Astrocyte (in vitro differentiated cells and primary cell): ENCODE measurements at places on chromosomes 4 and X.

DNA sequence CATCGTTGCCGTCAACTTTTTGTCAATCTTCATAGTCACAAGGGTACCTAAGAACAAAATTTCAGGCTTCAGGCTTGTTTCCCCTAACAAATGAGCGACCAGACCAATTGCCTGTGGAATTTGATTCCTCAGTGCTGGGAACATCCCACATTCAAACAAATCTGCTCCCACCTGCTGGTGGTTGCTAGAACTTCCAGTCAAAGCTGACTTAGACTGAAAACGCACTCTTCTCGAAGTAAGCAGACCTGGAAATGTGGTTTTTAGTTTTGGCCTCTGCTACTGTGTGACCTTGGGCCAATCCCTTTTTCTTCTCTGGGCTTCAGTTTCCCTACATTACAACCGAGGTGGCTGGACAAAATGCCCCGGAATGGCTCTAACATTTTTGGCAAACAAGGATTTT, 1.8 kb upstream of the GABRQ start:
- H3K27me3 ChIP-seq, result no peaks in the 10 kb centered on the region
- no peaks in the 10 kb centered on the region for H3K4me1 ChIP-seq
- DNase-seq, result peak; percentile 44
- H3K27ac ChIP-seq, result no peak overlapping the region
- no peaks in the 10 kb centered on the region for H3K36me3 ChIP-seq
- H3K4me3 ChIP-seq, result no peak overlapping the region

DNA sequence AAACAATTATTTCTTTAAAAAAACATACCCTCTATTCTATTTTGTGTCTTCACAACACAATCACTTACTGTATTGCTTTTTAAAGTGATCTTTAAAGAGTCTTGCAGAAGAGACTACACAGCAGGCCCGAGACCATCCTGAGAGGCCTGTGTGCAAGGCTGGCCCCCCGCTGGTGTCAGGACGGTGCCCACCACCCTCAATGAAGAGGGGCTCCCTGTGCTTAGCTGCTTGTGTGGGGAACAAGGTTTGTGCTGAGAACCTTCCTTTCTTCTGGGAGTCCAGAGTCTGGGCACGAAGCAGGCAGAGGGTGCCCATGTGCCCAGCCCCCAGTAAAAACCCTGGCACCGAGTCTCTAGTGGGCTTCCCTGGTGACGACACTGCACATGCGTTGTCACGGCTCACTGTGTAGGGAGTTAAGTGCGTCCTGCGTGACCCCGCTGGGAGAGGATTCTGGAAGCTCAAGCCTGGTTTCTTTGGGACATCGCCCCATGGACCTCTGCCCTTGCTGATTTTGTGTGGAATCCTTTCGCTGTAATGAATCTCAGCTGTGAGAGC, 22.0 kb downstream of the RGS12 start:
- H3K4me1 ChIP-seq, result no peaks in the 10 kb centered on the region
- H3K27me3 ChIP-seq, result no peaks in the 10 kb centered on the region
- DNase-seq, result no peak
- H3K36me3 ChIP-seq, result no peaks in the 10 kb centered on the region

- peak overlapping the region; percentile 63 for H3K27ac ChIP-seq
- H3K27me3 ChIP-seq, result no peaks in the 10 kb centered on the region
- no peak overlapping the region for H3K4me3 ChIP-seq
- DNase-seq, result peak; percentile 89
These were observed 130.4 kb upstream of the FRMPD4 start for GRCh38 chrX:12007881-12008280.

GRCh38 chr4:22498866-22499265, 17.0 kb downstream of the ADGRA3 start:
- peaks cover 3% of the 10 kb centered on the region for H3K4me1 ChIP-seq
- no peak for DNase-seq
- no peak overlapping the region for H3K4me3 ChIP-seq
- H3K27ac ChIP-seq, result no peak overlapping the region
- no peaks in the 10 kb centered on the region for H3K36me3 ChIP-seq
- no peaks in the 10 kb centered on the region for H3K27me3 ChIP-seq

- peak; percentile 63 for DNase-seq
- no peaks in the 10 kb centered on the region for H3K36me3 ChIP-seq
- H3K27me3 ChIP-seq, result no peaks in the 10 kb centered on the region
- peaks cover 4% of the 10 kb centered on the region for H3K4me1 ChIP-seq
- peak overlapping the region; percentile 37 for H3K27ac ChIP-seq
These were observed 321.7 kb upstream of the FSTL5 start for GRCh38 chr4:162485486-162485885.

GRCh38 chr4:136750897-136751296, 781.4 kb downstream of the PCDH18 start:
- no peaks in the 10 kb centered on the region for H3K27me3 ChIP-seq
- no peak for DNase-seq
- no peaks in the 10 kb centered on the region for H3K4me1 ChIP-seq
- H3K27ac ChIP-seq, result no peak overlapping the region
- H3K4me3 ChIP-seq, result no peak overlapping the region
- H3K36me3 ChIP-seq, result no peaks in the 10 kb centered on the region

GRCh38 chr4:87087420-87087819, 133.0 kb downstream of the KLHL8 start:
- peaks cover 3% of the 10 kb centered on the region for H3K4me1 ChIP-seq
- H3K36me3 ChIP-seq, result no peaks in the 10 kb centered on the region
- no peak overlapping the region for H3K4me3 ChIP-seq
- DNase-seq, result no peak

- H3K4me3 ChIP-seq, result no peak overlapping the region
- no peaks in the 10 kb centered on the region for H3K27me3 ChIP-seq
- DNase-seq, result no peak
- H3K4me1 ChIP-seq, result no peaks in the 10 kb centered on the region
- no peak overlapping the region for H3K27ac ChIP-seq
These were observed 12.1 kb downstream of the APLN start for GRCh38 chrX:129642641-129643040.

- peak; percentile 50 for DNase-seq
- no peaks in the 10 kb centered on the region for H3K36me3 ChIP-seq
- H3K27me3 ChIP-seq, result no peaks in the 10 kb centered on the region
These were observed 425.0 kb downstream of the FAT4 start for GRCh38 chr4:125739760-125740159.

- peaks cover 35% of the 10 kb centered on the region for H3K36me3 ChIP-seq
- peaks cover 7% of the 10 kb centered on the region for H3K4me1 ChIP-seq
- H3K4me3 ChIP-seq, result no peak overlapping the region
- no peak overlapping the region for H3K27ac ChIP-seq
- H3K27me3 ChIP-seq, result no peaks in the 10 kb centered on the region
These were observed 32.4 kb downstream of the NOCT start for GRCh38 chr4:139048026-139048425.

- H3K36me3 ChIP-seq, result no peaks in the 10 kb centered on the region
- no peak for DNase-seq
- H3K4me1 ChIP-seq, result no peaks in the 10 kb centered on the region
- no peak overlapping the region for H3K4me3 ChIP-seq
These were observed 130.2 kb downstream of the COL25A1 start for GRCh38 chr4:109172301-109172700.

DNA sequence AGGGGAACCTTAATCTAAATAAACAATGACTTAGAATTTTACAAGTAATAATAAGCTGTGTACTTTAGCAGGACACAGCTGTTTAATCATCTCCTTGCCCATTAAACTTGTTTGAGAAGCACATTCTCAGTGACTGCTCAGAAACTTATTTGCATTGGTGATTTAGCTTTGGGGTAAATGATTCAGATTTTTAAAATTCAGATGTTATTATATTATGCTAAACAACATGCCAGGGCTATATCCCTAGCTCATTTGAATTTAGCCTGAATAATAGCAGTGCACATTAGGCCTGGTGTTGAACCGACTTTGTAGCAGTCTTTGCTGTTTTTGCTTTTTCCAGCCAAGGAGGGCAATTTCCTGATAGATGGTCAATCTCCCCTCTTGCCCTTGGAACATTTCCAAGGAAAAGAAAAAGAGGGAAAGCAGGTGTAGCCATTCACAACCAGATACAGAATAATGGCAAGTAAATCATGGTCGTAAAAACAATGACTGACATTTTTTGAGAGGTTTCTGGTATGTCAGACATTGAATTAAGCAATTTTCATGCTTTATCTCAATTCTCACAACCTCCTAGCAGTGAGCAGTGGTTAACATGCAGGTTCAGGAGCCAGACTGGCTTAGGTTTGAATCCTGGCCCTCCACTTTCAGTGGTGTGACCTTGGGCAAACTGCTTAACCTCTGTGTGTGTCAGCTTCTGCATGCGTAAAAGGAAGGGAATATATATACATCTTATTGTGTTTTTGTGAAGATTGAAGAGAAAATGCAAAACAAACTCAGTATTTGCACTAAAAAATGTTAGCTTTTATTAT, 16.8 kb downstream of the ARHGEF38 start:
- no peaks in the 10 kb centered on the region for H3K27me3 ChIP-seq
- no peaks in the 10 kb centered on the region for H3K4me1 ChIP-seq
- H3K36me3 ChIP-seq, result no peaks in the 10 kb centered on the region
- no peak overlapping the region for H3K4me3 ChIP-seq

DNA sequence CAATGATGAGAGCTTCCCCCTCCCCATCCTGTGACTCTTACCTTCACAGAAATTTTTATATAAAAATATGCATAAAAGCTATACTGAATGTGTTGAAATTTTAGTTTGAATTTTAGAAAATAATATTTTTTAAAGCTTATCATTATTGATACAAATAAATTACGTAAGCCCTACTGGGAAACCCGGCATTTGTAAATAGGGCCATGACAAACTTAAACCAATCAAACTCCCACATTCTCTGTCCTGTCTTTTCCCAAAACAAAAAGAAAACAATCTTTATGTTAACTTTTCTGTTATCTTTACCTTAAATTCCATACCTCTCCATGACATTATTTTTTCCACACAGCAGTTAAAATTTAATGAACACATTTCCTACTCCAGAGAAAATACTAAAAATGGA, 2.6 kb downstream of the CNOT6L start:
- DNase-seq, result no peak
- no peaks in the 10 kb centered on the region for H3K36me3 ChIP-seq
- H3K4me1 ChIP-seq, result peaks cover 16% of the 10 kb centered on the region
- H3K27me3 ChIP-seq, result no peaks in the 10 kb centered on the region
- H3K27ac ChIP-seq, result no peak overlapping the region

GRCh38 chr4:53844133-53844532, 220.3 kb downstream of the CHIC2 start:
- DNase-seq, result no peak
- no peaks in the 10 kb centered on the region for H3K36me3 ChIP-seq

DNA sequence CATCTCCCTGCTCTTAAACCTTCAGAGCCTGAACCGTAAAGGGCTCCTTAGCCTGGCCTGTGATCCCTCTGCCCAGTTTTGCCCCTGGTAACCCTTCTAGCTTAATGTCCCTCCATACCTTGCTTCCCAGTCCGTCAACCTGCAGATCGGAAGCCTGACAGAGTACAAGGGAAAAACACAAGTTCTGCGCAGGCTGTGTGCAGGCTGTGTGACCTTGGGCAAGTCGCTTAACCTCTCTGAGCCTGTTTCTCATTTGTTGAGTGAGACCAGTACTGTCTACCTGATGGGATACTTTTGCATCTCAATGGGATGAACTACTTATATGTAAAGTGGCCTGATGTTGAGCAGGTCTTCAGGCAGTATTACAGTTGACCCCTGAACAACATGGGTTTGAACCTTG, 1.7 kb downstream of the NSDHL start:
- peaks cover 9% of the 10 kb centered on the region for H3K4me1 ChIP-seq
- no peak overlapping the region for H3K27ac ChIP-seq
- DNase-seq, result no peak

- peak; percentile 62 for DNase-seq
- H3K27me3 ChIP-seq, result no peaks in the 10 kb centered on the region
- H3K27ac ChIP-seq, result peak overlapping the region; percentile 100
- peaks cover 18% of the 10 kb centered on the region for H3K4me1 ChIP-seq
- peak overlapping the region; percentile 79 for H3K4me3 ChIP-seq
These were observed 571 bp downstream of the CCNI start for GRCh38 chr4:77074981-77075855.

GRCh38 chr4:175953960-175954521, 111.6 kb upstream of the WDR17 start:
- DNase-seq, result no peak
- H3K4me3 ChIP-seq, result no peak overlapping the region
- no peaks in the 10 kb centered on the region for H3K36me3 ChIP-seq
- no peak overlapping the region for H3K27ac ChIP-seq
- no peaks in the 10 kb centered on the region for H3K27me3 ChIP-seq
- no peaks in the 10 kb centered on the region for H3K4me1 ChIP-seq

- H3K27ac ChIP-seq, result no peak overlapping the region
- H3K4me1 ChIP-seq, result peaks cover 9% of the 10 kb centered on the region
- no peaks in the 10 kb centered on the region for H3K36me3 ChIP-seq
- no peak overlapping the region for H3K4me3 ChIP-seq
- no peak for DNase-seq
These were observed 63.8 kb downstream of the SEPSECS start for GRCh38 chr4:25096251-25096980.

- no peak overlapping the region for H3K27ac ChIP-seq
- DNase-seq, result no peak
- H3K27me3 ChIP-seq, result no peaks in the 10 kb centered on the region
- H3K4me1 ChIP-seq, result peaks cover 30% of the 10 kb centered on the region
- H3K36me3 ChIP-seq, result no peaks in the 10 kb centered on the region
These were observed 45.9 kb downstream of the NUDT6 start for GRCh38 chr4:122876456-122876855.

GRCh38 chr4:1208266-1208961, 36.0 kb upstream of the SPON2 start:
- DNase-seq, result no peak
- no peak overlapping the region for H3K4me3 ChIP-seq
- peaks cover 20% of the 10 kb centered on the region for H3K4me1 ChIP-seq
- no peak overlapping the region for H3K27ac ChIP-seq
- H3K36me3 ChIP-seq, result peaks cover 3% of the 10 kb centered on the region
- H3K27me3 ChIP-seq, result no peaks in the 10 kb centered on the region

GRCh38 chr4:182233310-182234090, 9.7 kb upstream of the TENM3 start:
- H3K36me3 ChIP-seq, result peaks cover 2% of the 10 kb centered on the region
- no peak overlapping the region for H3K27ac ChIP-seq
- DNase-seq, result no peak
- H3K27me3 ChIP-seq, result no peaks in the 10 kb centered on the region

DNA sequence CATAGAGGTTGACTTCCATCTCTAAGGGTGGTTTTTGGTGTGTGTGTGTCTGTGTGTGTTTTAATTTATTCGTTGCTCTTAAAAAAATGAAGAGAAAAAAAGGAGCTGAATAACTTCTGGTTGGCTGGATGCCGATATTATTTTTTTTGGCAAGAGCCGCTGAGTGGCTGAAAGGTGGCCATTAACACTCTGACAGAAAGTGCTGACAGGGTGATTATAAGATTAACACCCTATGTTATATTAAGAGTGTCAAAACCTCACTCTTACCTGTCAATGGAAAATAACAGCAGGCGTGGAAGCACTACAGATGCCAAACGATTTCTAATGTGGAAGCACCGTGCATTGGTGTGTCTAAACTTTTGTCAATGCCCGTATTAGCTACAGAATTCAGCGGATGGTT, 622.5 kb downstream of the ANKRD50 start:
- no peak for DNase-seq
- H3K4me3 ChIP-seq, result no peak overlapping the region
- no peak overlapping the region for H3K27ac ChIP-seq
- H3K27me3 ChIP-seq, result no peaks in the 10 kb centered on the region
- H3K36me3 ChIP-seq, result no peaks in the 10 kb centered on the region
- H3K4me1 ChIP-seq, result no peaks in the 10 kb centered on the region

GRCh38 chr4:8346838-8347605, 77.5 kb downstream of the HTRA3 start:
- no peak for DNase-seq
- no peaks in the 10 kb centered on the region for H3K36me3 ChIP-seq
- H3K4me3 ChIP-seq, result no peak overlapping the region
